Astrocyte (in vitro differentiated cells and primary cell): ENCODE measurements at places on chromosomes 5 and 9. TPM values are rescaled to one million over a fixed set of nuclear protein-coding genes. Genes with fewer than 3 reads are reported as not detected.

DNA sequence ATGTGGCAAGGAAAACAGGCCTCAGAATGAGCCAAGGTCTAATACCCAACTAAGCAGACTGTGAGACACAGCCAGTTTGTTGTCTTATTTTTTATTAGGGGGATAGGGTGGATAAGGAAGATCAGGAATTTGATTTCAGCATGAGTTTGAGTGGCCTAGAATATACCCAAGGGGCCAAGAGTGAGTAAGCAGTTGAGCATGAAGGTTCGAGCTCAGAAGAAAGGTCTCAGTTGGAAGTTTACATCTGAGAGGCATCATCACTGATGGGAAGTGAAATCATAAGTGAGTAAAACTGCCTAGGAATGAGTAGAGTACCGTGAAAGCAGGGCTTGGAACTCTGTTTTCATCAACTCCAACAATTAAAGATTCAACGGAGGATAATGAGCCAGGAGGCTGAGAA, 12.6 kb downstream of the PSMD5 start:
- DNase-seq: no peak

GRCh38 chr5:14025569-14026286, 81.2 kb upstream of the DNAH5 start:
- no peak for DNase-seq

Gene MPDZ
- total RNA-seq: 27.2 and 31.0 TPM in 2 replicates

Gene PCDHB3
- total RNA-seq: 3.6 and 3.9 TPM in 2 replicates

- DNase-seq: no peak
Measured at GRCh38 chr9:89077519-89077918, 86.3 kb downstream of the S1PR3 start.

DNA sequence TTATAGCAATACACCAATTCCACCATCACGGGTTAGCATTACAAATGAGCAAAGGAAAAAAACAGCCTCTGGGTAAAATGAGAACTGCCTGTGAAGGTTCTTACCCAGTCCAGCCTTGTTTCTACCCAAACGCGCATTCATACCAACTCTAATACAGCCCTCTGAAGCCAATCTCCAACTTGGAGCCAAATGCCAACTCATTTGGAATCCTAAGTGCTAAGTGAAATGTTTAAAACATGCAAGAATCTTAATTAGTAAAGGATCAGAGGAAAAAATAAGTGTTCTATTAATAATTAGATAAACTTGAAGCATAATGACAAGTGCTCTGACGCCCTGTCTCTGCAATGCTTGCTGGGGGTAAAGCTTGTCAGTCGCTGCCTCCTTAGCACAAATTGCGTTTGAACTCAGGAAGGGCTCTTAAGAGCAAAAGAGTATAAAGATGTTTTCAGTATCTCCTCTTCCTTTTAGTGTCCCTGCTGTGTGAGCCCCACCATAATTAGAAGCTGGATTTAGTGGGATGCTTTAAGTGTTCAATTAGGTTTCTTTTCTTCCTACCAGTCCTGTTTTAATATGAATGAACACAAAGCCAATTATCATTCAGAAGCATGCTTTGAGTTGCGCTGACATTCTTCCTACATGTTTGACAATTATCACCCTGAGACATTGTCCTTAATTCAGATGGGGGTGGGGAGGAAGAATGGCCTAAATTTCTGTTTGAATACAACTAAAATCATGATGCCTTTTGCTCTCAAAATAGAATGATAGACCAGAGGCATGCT, 537.6 kb downstream of the DTWD2 start:
- DNase-seq: no peak

DNA sequence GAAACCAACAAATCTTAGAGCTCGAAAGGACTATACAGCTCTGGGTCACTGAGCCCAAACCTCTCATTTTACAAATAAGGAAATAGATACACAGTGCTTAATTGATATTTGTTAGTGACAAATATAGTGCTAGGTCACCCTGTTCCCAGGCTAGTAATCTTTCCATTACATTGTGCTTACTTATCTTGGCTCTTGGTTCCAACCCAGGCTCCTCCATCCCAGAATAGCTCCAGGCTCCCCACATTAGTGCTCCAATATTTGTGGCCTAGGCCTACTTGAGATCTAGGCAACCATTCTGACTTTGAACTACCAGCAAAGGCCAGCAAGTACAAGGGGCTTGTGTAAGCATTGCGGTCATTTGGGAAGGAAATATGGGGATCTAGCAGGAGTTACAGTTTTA, 21.7 kb upstream of the SUB1 start:
- no peak for DNase-seq

Gene FRRS1L
- 0.43 and 1.1 TPM in 2 replicates for total RNA-seq

Gene SLC6A7
- total RNA-seq: not detected in 2 replicates

Gene INSL6
- total RNA-seq: not detected in 2 replicates

GRCh38 chr9:128552153-128552743, at the start of gene SPTAN1:
TSS of gene SPTAN1 (plus strand) at chr9:128552587. CDS start at chr9:128566741, 14,154 bp downstream.
- DNase-seq: peak; percentile 79

Gene SPATA9
- 0.26 and 0.98 TPM in 2 replicates for total RNA-seq

Gene C8G
- total RNA-seq: 0.77 and 1.6 TPM in 2 replicates

- no peak for DNase-seq
Measured at GRCh38 chr5:111294551-111294950, 70.4 kb downstream of the CAMK4 start.

GRCh38 chr5:36657563-36657995, 51.2 kb downstream of the SLC1A3 start:
- DNase-seq: peak; percentile 100

- no peak for DNase-seq
Measured at GRCh38 chr9:130990978-130991777, 17.8 kb upstream of the LAMC3 start.

DNA sequence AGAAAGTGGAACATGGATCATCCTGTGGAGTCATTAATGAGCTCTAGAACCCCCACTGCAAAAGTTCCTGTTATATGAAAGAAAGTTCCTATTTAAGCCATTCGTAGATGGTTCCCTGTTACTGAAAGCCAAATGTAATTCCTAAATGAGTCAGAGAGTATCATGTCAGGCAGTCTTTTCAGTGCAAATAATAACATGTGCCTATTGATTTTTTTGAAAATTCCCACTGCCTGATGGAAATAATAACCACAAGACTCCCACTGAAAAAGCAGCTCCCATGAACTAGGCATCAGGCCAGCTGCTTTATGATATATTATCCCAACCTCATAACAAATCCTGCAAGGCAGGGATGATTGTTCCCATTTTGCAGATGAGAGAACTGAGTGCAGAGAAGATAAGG, 217.2 kb downstream of the DAB2IP start:
- no peak for DNase-seq

- DNase-seq: no peak
Measured at GRCh38 chr9:109918339-109919163, 138.6 kb downstream of the PALM2AKAP2 start.

GRCh38 chr5:133906303-133906702, 62.1 kb downstream of the C5orf15 start:
- DNase-seq: no peak

- DNase-seq: peak; percentile 92
Measured at GRCh38 chr5:115461506-115462290, 82.9 kb downstream of the FEM1C start.

Gene LCN12
- total RNA-seq: not detected in 2 replicates

GRCh38 chr9:27977931-27978330, 404.6 kb upstream of the C9orf72 start:
- DNase-seq: no peak

GRCh38 chr9:69811351-69811868, 9.2 kb upstream of the CFAP95 start:
- DNase-seq: no peak

DNA sequence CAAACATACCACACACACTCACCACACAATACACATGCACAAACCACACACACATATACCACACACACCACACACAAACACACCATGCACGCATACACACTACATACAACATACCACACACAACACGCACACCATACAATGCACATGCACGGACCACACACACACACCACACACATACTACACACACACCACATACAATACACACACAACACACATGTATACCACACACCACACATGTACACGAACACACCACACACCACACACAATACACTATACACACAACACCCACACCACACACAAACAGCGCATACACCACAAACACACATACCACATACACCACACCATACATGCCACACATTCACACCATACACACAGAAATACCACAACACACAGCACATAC, 480.3 kb downstream of the DIRAS2 start:
- DNase-seq: no peak

Gene NEURL1B
- total RNA-seq: 7.5 and 9.8 TPM in 2 replicates

DNA sequence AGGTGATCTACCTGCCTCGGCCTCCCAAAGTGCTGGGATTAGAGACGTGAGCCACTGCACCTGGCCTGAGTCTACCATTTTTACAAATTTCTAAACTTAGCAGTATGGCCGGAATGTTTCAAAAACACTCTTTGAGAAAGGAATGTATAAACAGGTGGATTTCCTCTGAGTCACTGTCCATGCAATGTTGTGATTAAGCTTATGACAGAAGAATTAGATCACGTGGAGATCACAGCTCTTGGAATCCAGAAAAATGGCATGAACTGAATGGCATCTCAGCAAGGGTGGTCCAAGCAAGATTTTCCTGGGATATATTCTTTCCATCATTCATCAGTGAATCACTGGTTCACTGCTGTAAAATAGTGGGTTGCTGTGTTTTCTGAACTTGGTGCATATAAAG, 865.0 kb downstream of the PTPRD start:
- peak; percentile 43 for DNase-seq

Gene ADAMTS19
- total RNA-seq: 0.61 and 0.87 TPM in 2 replicates

GRCh38 chr5:154484393-154485095, 6.5 kb upstream of the HAND1 start:
- no peak for DNase-seq

DNA sequence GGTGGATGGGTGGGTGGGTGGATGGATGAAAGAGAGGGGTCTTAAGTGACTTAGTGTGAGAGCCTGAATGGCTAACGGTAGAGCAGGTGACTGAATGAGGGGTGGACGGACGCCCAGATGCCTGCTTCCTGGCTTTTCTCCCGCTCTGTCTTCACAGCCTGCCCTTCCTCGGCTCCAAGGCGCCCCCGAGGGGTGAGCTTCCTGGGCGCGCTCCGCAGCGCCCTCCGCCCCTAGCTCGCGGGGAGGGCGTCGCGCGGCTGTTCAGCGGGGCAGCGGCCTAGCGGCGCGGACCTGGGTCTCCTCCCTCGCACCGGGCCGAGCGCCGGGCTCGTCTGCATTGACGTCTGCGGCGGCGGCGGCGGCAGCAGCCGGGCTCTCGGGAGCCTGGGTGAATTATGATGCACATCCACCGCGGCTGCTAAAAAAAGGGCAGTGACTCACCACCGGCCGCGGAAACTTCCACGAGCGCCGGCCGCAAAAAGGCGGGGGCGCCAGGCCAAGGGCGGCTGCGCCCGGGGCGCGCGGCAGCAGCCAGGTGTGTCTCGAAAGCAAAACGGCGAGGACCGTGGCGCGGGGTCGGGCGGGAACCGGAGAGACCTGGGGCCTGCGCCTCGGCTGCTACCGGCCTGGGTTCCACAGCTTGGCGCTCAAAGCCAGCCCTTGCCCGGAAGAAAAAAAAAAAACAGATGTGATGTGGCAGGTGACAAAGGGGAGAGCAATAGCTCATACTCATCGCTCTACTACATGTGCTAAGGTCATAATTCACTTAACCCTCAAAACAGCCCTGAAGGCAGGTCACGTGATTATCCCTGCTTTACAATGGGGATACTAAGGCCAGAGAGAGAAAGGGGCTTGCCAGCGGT, 143.0 kb upstream of the ADRA1B start:
- peak; percentile 84 for DNase-seq
